Fibroblast of skin of left biceps (primary cell): ENCODE measurements at places on chromosomes 5 and 9.

DNA sequence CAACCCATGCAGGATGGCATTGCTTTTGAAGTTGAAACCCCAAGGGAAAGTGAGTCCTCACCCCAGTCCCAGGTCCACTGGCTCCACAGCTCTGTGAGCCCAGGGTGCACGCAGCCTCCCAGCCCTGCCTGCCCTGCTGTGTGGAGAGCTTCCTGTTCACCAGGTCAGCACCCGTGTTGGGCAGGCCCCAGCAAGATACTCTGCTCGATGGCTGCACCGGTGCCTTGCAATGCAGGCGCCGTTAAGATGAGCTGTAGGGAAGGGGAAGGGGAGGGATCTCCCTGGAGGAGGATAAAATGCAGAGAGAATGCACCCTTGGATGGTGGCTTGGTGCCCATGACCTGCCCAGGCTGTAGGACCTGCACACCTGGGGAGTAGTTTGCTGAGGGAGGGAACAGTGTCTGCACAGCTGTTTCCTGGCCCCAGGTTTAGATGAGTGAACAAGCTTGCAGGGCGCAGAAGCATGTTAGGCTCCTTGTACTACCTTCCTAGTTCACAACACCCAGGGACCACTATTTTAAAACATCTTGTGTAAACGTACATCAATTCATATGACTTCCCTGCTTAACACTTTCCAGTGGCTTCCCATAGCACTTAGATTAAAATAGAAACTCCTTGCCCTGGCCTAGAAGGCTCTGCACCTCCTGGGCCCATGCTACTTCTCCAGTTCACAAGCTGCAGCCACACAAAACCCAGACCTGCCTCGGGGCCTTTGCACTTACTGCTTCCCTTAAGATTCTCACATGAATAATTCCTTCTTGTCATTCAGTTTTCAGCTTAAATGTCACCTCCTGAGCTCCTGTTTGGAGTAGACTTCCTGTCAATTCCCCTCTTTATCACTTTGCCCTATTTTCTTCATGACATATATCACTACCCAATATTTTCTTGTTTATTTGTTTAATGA is 19.6 kb downstream of the FAT2 start:
- DNase-seq, result no peak

DNA sequence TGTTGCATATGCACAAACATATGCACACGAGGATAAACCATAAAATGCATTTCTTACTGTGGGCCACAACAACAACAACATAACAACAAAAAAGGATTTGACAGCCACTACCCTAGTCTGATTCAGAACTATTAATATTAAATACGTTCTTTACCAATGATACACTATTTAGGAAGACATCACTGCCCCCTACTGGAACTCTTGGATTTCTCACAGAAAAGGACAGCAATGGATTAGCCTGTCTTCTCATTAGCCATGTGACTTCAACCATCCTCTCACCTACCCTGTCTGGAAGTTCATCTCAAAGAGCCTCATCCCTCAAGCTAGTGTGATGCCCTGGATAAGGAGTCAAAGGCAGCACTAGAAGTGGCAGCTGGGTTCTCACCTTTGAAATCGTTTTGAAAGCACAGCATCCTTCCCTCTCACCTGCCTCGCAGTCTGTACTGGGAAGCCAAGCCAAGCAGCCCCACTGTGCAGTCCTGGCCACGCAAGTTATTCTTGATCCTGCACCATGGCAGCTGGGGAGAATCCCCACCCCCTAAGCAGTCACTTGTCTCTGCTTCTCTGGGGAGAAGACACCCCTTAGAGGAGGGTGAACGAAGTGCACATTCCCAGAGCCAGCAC is 64.6 kb downstream of the SH3TC2 start:
- DNase-seq, result no peak

DNA sequence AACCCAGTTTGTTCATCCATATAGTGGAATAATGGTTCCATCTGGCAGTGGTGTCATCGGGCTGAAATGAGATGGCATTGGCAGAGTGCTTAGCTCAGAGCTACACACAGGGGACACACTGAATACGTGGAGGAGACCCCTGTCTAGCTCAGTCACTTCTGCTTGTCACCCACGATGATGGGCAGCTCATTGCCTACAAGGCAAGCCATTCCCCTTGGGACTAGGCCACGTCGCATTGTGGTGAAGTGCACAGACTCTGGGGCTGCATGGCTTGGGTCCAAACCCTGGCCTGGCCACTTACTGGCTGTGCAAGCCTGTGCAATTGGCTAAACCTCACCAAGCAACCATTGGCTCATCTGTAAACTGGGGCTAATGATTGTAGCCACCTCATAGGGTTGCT is 3.2 kb upstream of the FBP1 start:
- DNase-seq, result no peak

GRCh38 chr9:31556667-31557463 is 827.6 kb upstream of the ACO1 start:
- DNase-seq, result no peak

GRCh38 chr5:112412346-112412745 is 6.7 kb downstream of the EPB41L4A start:
- no peak for DNase-seq

DNA sequence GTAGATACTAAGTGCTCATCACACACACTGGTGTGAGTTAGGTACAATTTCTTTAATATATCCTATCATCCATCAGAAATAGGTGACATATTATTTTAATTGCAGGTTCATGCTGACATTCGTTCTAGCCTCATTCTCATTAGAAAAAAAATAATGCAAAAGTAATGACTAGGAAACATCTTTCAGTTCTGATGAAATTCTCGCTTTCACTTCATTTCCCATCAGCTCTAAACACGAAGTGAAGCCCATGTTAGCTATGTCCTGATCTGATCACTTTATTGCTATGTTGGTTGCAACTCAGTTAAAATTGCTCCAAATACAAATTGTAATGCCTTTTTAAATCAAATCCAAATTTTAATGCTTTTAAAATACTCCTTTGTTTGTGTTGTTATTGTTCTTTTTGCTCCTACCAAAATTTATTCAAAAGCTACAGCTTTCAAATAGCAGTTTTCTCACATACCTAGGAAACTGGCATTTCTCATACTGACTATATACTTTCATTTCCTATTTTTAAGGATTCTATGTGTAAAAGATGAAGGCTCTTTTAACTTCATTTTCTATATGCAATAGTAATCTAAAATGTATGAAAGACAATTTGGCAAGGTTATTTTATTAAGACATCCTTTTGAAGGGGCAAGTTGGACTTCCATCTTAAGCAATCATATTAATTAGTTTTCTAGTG is 1237.8 kb upstream of the ACO1 start:
- DNase-seq, result no peak

- no peak for DNase-seq
These were observed 8.3 kb downstream of the CDK5RAP2 start for GRCh38 chr9:120571443-120572257.

DNA sequence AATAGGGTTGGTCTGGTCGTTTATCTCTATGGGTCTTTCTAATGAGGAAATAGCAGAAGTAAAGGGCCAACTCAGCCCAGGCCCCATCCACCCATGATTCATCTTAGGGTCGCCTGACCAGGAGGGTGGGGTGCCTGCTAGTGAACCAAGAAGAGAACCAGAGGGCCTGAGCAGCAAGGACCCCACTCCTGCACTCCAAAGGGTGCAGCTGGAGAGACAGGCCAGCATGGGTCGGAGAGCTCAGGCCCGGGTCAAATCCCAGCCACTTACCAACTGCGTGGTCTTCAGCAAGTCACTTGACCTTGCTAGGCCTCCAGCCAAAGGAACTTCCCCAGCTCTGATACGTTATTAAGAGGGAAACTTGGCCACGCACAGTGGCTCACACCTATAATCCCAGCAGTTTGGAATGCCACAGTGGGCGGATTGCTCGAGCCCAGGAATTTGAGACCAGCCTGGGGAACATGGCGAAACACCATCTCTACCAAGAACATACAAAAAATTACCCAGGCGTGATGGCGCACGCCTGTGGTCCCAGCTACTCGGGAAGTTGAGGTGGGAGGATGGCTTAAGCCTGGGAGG is 4.3 kb downstream of the BBLN start:
- no peak for DNase-seq

- no peak for DNase-seq
These were observed 203.4 kb upstream of the ZNF608 start for GRCh38 chr5:124949862-124950261.

GRCh38 chr5:17356551-17356950 is 139.1 kb downstream of the BASP1 start:
- DNase-seq, result no peak

- no peak for DNase-seq
These were observed 1722.5 kb upstream of the ACO1 start for GRCh38 chr9:30661925-30662324.

DNA sequence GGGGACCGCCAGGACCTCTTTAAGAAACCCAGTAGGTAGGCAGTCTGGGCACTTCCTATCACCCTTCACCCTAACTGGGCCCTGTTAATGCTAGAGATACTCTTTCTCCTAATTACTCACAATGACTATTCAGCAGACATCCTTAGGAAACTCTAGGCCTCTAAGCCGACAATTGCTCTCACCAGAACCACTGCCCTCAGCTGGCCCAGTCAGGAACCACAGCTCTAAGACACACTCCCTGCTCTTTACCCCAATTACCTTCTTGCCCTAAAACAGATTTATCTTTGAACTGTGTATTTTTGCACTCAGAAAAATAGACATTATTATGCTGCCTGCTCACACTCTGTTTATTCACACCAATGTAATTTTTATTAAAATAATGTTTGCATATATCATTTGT is 432.6 kb upstream of the SLC30A5 start:
- no peak for DNase-seq

DNA sequence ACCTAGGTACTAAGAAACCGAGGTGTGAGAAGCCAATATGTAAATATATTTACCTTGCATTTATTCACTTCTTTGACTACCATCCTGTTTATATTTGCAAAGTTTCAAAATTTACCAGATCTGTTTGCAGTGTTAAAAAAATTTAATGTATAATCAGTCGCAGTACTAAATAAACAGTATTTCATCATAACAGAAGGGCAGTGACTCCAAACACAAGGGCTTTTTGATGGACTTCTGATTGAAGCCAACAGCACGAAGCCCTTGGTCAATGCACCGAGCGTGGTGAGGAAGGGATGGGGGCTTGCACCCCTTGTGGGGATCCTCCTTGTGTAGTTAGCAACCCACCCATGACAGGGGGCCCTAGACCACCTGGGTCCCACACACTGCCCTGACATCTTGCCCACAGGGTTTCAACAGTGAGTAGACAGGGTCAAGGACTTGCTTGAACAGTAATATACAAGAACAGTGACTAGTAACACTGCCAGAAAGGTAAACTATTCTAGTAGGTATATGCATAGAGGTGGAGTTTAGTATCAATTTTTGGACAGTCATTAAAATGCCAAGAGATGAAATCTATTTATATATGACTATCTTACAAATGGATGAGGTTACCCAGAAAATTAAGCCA is 52.6 kb upstream of the TBC1D9B start:
- DNase-seq, result no peak

GRCh38 chr5:174751154-174752000 is 27.0 kb downstream of the MSX2 start:
- DNase-seq, result no peak

GRCh38 chr9:4035777-4036176 is 264.1 kb downstream of the GLIS3 start:
- no peak for DNase-seq

- DNase-seq, result no peak
These were observed 20.1 kb upstream of the HAPLN1 start for GRCh38 chr5:83740741-83741140.

- DNase-seq, result no peak
These were observed 1379.3 kb upstream of the ACO1 start for GRCh38 chr9:31005086-31005665.
